ENCODE measurements at places on chromosomes 13 and 19.
A peak's percentile ranks its signal among the peaks of the same experiment; 100 is the strongest.

- peak; percentile 57 for DNase-seq
Measured at GRCh38 chr19:10617409-10618121, 7.8 kb upstream of the SLC44A2 start.

DNA sequence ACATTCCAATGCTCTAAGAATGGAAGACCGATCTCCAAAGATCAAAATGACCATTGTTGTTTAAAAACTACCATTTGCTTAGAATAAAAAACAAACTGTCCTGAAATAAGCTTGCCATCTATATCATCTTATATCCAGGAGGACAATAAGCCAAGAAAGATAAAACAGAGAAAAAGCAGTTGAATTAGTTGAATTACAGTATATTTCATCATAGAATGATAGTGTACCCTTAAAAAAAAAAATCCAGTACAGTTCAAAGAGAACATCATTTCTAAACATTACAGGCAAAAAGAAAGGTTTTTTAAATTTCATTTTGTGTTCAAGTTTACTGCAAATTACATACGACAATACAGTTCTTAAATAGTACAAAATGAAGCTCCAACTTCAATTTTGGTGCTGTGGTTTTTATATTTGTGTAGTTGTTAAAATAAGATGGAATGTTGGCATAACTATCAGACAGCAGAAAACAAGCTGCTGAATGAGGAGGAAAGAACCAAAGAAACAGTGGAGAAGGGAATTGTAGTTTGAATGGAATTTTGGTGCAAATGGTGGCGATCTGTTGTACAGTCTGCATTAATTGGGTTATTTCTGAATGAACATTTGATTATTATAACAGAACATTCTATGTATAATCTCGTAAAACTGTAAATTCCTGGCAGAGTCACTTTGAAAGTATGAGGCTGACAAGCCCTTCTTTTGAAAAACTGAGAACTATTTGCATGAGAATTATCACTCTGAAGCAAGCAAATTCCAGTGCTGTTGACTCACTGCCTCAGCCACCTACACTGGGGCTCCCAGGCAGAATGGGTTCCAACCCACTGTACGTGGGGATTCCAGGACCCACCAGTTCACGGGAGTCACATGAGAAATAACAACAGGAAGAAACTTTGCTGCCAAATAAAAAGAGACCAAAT lies 37.7 kb downstream of the LHFPL6 start:
- DNase-seq, result peak; percentile 89

DNA sequence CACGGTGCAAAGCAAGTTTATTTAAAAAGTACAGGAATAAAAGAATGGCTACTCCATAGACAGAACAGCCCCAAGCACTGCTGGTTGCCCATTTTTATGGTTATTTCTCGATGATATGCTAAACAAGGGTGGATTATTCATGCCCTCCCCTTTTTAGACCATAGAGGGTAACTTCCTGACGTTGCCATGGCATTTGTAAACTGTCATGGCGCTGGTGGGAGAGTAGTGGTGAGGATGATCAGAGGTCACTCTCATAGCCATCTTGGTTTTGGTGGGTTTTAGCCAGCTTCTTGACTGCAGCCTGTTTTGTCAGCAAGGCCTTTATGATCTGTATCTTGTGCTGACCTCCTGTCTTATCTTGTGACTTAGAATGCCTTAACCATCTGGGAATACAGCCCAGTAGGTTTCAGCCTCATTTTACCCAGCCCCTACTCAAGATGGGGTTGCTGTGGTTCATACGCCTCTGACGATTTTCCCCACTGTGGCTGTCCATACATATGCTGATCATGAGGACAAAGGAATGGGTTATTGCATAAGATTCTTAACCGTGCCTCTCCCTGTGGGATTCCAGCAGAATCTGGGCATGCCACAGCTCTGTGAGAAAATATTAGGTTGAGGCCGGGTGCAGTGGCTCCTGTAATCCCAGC lies 36.9 kb upstream of the ZNF507 start:
- DNase-seq, result no peak

DNA sequence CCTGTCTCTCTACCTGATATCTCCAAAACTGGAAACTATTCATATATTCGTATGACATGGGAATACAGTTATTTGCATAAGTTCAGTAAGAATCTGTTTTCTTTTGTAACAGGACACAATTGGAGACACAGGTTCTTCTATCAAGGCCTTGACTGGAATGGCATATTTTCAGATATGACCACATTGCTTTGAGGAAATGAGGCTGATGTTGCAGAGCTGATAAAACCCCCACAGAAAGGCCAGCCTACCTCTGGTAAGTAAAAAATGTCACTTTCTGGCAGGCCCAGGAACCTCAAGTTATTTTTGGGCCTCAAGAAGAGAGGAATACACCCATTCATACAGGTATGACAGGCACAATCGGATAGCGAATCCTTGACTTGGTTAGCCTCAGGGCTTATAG lies 29.5 kb upstream of the KBTBD6 start:
- DNase-seq, result no peak

DNA sequence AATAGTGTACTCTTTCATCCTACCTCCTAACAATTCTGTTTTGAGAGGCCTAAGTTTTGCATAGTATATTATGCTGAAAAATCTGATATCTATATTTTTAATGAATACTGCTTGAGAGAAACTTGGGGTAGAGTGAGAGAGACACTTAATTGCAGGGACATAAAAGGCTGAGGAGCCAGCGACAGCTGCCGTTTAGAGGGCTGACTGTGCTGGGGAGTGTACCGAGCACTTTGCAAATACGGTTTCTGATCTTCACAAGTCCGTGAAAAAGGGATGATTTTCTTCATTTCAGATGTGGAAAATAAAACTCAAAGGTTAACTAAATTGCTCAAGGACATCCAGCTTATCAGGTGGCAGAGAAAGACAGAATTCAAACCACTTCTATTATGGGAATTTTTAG lies 97.4 kb downstream of the CAB39L start:
- DNase-seq, result no peak

GRCh38 chr13:37375071-37375470 lies 223.5 kb downstream of the POSTN start:
- no peak for DNase-seq

- no peak for DNase-seq
Measured at GRCh38 chr13:27425158-27425917, 919 bp downstream of the GTF3A start.

DNA sequence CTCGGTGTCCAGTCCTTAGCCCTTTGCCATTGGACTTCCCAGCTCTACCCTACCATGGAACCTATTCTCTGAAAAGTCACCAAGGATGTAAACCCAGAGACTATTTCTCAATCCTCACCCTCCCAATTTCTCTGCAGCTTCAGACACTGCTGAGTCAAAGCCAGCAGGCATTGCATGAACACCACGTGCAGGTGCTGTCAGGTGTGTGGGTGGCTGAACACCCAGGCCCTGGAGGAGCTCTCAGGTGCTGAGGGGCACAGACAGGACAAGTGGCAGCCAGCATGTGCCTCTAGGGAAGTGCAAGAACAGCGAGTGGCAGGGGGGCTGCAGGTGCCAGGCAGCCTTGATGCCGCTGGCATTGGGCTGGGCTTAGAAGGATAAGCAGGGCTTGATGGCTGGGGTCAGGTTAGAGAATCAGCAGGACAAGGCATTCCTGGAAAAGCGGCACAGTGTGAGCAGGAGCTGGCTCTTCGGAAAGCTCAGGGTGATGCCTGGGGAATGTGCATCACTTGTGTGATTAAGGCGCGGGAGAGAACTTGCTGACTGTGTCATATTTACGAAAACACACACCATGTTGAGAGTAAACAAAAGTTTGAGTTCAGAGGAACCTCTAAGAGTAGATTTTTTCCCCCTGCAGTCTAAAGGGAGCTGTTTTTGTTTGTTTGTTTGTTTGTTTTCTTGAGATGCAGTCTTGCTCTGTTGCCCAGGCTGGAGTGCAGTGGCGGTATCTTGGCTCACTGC lies 83.8 kb downstream of the LNX2 start:
- no peak for DNase-seq

- peak; percentile 80 for DNase-seq
Measured at GRCh38 chr13:34577051-34577450, 365.0 kb upstream of the NBEA start.

Data from HT1080 (cell line).